Erythroblast (primary cell): ENCODE measurements at places on chromosomes 2 and 18.

GRCh38 chr2:207491956-207492355 lies 37.8 kb upstream of the CREB1 start:
- peak; percentile 66 for DNase-seq

GRCh38 chr2:64857581-64858471 lies 131.4 kb upstream of the SLC1A4 start:
- no peak for DNase-seq

GRCh38 chr2:236156095-236156859 lies 11.9 kb downstream of the GBX2 start:
- DNase-seq, result no peak

- no peak for DNase-seq
Observed at GRCh38 chr2:56021579-56021978, 98.0 kb upstream of the EFEMP1 start.

GRCh38 chr2:494853-495252 lies 182.4 kb downstream of the TMEM18 start:
- no peak for DNase-seq

GRCh38 chr2:240584486-240585031 lies 2.0 kb upstream of the CAPN10 start:
- DNase-seq, result no peak

GRCh38 chr18:28916456-28916855 lies 739.5 kb upstream of the CDH2 start:
- no peak for DNase-seq
